Stimulated activated memory B cell treated with anti-CD40 and anti-IgM and Interleukin-4, amounts not matched to agents 10 μg/mL and 1 μg/mL and 100 μg/mL, for 72 hours (primary cell): ENCODE measurements at places on chromosomes 1 and 21.

DNA sequence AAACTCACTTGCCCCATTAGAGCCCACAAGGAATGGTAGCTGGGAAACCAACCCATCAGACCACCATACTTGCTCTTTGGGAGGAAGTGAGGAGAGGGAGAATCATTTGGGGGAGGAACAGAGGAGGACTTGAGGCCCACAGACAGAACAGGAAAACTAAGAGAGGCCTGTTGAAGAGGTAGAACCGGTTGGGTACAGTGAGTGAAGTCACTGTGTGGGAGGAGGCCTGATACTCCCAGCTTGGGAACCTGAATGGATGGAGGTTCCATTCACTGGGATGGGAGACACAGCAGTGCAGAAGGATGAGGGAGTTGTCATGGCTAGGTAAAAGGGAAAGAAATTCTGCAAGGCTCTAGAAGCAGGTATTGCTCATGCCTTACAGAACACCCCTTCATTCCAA, 63.4 kb upstream of the PSEN2 start:
- no peak for ATAC-seq

DNA sequence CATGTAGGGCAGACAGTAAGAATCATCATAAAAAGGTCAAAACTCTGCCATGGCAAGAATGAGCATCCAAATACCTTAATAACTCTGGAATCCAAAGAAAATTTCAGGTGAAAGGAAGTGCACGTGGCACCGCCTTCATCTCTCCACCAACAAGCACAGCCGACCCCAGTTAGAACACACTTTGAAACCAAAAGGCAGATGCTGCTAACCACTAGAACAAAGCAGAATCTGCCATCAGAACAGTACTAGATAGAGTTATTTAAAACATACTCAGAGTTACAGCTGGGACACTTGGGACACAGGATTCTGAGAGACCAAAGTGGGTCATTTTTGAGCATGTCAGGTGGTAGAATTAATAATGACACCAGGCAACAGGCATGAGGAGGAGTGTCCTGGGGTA, 106.7 kb upstream of the SOD1 start:
- ATAC-seq = no peak

- ATAC-seq = no peak
These were observed 4.2 kb downstream of the THEMIS2 start for GRCh38 chr1:27876341-27877114.

GRCh38 chr1:107432108-107432507, 291.3 kb downstream of the NTNG1 start:
- no peak for ATAC-seq

DNA sequence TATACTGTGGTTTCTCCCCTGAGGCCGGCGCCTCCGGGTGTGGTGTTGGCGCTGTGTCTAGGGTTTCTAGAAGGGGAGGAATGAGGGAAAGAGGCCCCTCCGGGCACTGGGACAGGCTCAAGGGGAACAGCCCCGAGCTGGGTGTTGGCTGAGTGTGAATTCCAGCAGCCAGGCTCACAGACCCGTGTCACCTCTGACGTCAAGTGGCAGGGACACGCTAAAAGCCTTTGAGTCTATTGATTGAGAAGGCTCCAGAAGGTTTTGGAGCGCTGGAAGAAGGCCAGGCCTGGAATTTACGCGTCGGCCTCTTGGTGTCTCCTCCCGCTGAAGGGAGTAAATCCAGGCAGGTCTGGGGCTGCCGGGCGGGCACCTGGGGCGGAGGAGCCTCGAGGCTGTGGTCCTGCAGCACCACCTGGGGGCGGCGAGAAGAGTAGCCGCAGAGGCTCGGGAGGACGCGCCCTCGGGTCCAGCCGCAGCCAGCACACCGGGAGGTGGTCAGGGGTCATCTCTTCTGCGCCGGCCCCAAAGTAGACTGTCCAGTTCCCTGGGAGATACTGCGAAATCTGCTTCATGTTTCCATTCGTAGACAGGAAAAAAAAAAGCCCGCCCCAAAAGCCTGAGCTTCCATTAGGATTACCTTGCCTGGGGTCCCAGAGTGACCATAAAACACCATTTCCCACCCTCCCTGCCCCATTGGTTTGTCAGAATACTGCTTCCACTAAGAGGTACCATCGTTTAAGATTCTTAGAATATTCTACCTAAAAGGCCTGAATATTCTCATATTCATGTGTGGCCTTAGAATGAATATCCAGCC, 61.7 kb downstream of the TLR5 start:
- peak; percentile 90 for ATAC-seq

- no peak for ATAC-seq
These were observed 220.9 kb downstream of the ATG4C start for GRCh38 chr1:63004868-63005267.

GRCh38 chr1:174880171-174880570, 119.6 kb upstream of the CACYBP start:
- no peak for ATAC-seq

DNA sequence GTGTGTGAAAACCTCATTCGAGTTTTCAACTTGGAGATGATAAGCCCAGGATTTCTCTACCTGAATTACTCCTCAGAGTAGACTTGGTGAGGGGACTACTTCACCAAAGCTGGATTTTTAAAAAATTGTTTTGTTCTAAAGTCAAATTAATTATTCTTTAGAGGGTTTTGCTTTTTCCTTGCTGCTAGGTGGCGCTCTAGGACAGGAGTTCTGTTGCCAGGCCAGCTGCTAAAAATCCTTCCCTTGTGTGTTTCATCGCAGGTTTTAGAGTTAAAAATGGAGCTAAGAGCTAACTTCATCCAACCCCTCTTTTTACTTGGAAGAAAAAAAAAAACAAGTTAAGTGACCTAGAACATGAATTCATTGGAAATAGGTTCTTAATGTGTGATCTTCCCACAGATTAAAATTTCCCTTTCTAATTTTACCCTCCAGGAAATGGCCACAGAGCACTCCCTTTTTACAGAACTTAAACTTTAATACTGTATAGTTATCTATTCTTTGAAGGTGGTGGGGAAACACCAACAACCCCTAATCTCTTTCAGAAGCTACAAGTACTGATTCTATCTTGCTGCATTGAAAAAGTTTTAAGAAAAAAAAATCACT, 36.7 kb upstream of the FAM163A start:
- no peak for ATAC-seq

DNA sequence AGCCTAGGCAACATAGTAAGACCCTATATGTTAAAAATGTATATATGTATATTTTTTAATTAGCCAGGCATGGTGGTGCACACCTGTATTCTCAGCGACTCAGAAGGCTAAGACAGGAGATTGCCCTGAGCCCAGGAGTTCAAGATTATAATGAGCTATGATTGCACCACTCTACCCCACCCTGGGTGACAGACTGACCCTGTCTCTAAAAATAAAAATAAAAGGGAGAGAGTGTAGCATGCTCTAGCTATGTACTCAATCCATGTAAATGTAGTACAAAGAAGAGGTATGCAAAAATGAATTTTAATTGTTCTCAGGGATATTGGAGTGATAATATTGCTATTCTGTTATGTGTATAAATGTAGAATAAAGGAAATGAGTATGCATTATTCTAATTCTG, 52.9 kb upstream of the DARS2 start:
- no peak for ATAC-seq

DNA sequence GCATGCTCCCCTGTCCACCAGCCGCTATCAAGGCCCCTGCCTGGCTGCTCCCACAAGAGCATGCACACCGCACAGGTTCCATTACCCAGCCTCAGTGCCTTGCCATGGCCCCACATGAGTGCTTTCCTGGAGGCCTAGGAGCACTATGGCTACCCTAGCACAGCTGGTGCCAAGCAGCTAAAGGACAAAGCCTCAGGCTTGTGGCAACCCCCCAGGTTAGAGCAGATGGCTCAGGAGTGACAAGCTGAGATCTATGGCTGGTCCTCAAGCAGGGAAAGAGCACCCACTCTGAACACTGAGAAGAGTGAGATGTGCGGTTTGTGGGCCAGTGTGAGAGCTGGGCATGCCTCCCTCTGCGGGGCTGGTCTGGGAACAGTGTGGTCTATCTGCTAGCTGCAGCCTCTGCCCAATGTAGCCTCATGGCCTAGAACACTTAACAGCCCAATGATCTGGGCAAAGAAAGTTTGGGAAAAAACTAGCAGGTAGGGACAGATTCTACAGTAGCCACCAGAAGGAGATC, 129.8 kb downstream of the VAV3 start:
- no peak for ATAC-seq

GRCh38 chr1:245571815-245572294, 417.1 kb downstream of the KIF26B start:
- ATAC-seq = no peak

- no peak for ATAC-seq
These were observed 40.1 kb downstream of the SLC9C2 start for GRCh38 chr1:173562813-173563212.

DNA sequence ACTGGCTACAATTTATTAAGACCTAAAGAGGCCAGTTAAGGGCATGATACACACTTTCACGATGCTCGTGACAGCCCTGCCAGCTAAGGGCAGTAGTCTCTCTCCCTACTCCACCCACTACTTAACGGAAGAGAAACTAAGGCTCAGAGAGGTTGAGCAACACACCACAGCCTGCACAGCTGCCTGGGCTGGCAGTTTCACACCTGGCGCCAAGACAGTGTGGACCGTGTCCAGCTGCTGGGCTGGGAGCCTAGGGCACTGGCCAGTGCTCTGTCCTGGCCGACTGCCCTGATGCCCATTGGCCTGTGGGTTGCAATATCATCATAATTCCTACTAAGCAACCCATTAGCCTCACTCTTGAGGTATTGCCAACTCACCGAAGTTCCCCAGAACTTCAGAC, 27.6 kb downstream of the TENT5C start:
- no peak for ATAC-seq

GRCh38 chr1:113118266-113118665, 45.3 kb downstream of the LRIG2 start:
- no peak for ATAC-seq

DNA sequence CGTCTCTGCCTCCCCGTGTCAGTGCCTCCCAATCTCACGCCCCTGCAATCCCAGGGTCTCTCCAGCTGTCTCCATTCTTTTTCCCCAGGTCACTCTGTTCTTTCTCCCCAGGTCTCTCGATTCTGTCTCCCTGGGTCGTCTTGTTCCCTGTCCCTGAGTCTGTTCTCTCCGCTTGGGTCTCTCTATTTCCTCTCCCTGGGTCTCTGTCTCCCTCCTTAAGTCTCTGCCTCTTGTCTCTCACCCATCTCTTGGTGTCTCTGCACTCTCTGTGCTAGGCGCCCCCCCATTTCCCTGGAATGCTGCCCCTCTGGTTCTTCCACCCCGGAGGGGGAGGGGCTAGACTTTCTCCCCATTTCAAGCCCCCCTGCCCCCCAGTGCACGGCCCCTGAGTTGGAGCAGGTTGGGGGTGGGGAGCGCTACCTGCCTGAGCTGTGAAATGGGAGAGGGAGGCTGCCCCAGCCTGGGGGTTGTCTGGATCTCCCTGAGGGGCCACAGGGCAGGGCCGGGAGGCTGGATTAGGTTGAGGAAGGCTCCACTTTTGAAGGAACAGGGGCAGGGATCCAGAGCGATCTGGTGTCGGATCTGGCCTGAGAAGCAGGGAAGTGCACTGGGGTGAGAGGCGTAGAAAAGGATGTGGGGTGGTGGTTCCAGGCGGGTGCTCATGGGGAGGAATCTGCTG, 1.4 kb downstream of the PTPRF start:
- no peak for ATAC-seq

GRCh38 chr21:34812504-34813265, 143.9 kb downstream of the CLIC6 start:
- ATAC-seq = no peak

GRCh38 chr1:201400852-201401230, 1.7 kb upstream of the LAD1 start:
- ATAC-seq = no peak

DNA sequence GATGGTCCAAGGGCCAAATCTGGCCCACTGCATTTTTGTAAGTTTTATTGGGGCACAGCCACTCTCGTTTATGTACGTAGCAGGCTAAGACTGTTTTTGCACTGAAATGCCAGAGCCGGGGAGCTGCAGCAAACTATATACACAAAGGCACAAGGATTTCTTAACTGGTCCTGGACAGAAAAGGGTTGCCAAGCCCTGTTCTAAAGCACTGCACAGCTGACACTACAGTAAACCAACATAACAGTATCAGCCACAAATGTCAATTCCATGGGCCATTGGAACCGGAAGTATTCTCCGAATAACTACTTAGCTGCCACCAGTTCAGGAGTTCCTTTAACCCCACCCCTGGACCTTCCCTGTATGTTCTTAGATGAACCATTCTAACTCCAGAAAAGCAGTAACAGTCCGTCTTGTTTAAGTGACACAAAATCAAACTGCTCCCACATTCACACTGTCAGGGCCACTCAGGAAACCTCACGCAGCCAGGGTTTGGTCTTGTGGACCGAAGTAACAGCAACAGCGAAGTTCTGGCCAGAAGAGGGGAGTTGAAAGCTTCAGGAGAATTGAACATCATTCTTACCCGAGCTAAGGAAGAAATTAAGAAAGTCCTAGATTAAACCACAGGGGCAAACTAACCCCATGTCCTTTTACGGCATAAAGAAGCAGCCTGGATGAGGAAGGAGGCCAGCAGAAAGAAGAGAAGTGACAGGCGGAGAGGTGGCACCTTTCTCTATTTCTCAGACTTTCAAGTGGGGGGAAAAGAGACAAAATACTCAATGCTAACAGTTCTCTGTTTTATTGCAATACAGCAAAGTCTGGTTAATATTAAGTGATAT, 49.2 kb downstream of the COQ8A start:
- ATAC-seq = no peak

DNA sequence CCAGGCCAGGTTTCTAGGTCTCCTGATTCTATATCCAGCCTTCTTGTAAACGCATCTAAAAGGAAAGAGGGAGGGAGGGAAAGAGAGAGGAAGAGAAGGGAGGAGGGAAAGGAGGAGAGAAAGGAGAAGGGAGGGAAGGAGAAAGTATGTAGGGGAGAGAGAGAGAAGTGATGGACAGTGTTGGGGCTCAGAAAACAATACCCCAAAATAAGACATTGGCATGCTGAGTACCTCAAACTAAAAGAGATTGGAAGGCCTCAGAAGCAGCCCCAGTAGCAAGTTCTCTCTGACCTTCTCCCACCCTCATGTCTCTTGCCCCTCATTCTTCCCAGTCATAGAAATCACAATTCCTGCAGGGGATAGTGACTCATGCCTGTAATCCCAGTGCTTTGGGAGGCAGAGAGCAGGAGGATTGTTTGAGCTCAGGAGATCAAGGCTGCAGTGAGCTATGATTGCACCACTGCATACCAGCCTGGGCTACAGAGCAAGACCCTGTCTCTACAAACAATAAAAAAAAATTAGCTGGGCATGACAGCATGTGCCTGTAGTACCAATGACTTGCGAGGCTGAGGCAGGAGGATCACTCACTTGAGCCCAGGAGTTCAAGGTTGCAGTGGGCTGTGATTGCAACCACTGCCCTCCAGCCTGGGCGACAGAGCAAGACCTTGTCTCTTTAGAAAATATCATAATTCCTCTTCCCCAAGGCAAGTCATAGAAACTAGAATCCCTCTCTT, 51.2 kb downstream of the DNTTIP2 start:
- ATAC-seq = no peak
